NCI-H2171 treated with DMSO at 0.1 percent for 48 hours (cell line): ENCODE measurements at places on chromosomes 3 and 15.

GRCh38 chr15:85335193-85335942 is 45.0 kb upstream of the AKAP13 start:
- DNase-seq: no peak

DNA sequence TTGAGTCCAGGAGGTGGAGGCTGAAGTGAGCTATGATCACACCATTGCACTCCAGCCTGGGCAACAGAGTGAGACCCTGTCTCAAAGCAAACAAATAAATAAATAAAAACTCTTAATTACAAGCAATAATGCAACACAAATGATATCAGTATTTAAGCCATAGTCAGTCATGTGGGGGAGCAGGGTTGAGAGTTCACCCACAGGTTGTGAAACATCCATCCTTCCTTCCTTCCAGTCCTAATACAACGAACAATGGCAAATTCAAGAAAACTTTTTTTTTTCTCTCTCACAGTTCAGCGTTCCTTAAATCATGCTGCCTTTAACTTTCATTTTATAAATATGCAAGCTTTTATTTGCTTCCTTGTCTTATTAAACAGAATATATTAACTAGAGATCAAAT is 24.1 kb downstream of the ZNF592 start:
- no peak for DNase-seq

DNA sequence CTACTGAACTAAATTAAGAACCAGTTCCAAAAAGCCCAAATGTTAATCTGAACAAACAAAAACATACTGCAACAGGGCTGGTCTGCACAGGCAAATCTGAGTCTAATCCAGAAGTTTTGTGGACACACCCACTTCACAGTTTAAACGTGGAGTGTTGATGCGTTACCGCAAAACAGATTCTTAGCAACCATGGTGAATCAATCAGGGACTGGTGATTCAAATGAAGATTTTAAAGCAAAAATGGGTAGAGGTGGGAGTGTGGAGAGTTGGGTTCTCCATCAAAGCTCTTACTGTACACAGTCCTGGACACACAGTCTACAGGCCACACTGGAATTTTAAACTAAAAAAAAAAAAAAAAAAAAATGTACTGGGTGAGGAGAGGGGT is 5.2 kb downstream of the ANXA2 start:
- no peak for DNase-seq

- no peak for DNase-seq
Observed at GRCh38 chr15:38698254-38698653, 133.6 kb upstream of the RASGRP1 start.

DNA sequence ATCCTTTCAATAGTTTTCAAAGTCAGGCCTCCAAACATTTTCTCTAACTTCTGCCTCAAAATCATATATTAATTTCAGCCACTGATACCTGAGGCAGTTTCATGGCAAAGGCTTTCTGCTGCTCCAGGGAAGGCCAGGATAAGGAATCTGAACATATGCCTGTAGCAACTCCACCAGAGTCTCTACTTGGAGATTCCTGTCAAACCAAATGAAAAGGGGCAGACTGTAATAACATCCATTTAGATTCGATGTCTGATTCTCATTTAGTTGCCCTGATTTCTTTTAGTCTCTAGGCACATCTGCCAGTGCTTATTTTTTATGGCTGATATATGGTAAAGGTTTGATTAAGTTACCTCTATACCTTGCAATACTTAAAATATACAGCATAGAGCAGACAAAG is 109.6 kb upstream of the ZNF385D start:
- DNase-seq: no peak

GRCh38 chr15:58038426-58039078 is 27.0 kb downstream of the ALDH1A2 start:
- DNase-seq: peak; percentile 5

- no peak for DNase-seq
Observed at GRCh38 chr15:80317389-80318182, 65.6 kb upstream of the CTXND1 start.

DNA sequence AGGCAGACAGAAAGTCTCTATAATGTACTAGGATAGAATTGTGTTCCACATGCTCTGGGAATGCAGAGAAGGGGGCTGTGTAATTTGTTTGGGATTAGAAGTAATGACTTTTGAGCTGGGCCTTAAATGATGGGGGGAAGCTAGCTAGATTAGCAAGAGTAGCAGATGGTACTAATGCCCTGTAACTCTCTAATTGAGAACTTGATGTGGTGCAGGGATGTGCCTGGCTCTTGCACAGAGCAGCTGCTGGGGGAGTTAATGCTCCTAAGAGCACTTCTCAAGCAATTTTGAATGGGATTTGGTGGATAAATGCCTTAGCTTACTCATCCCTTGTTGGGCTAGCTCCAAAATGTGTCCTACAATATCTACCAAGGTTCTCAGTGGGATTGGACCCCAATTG is 12.4 kb upstream of the SYN2 start:
- peak; percentile 62 for DNase-seq
